ENCODE measurements at places on chromosomes 3 and 15. TPM values are rescaled to one million over a fixed set of nuclear protein-coding genes. Genes with fewer than 3 reads are reported as not detected.

The CLEC3B gene
- total RNA-seq, result not detected

The CCDC191 gene
- 0.80 TPM for total RNA-seq

The FAM43A gene
- total RNA-seq, result 241 TPM

The POMGNT2 gene
- total RNA-seq, result 12.9 TPM

The GP9 gene
- total RNA-seq, result 0.53 TPM

The MITF gene
- 3.1 TPM for total RNA-seq

The SMCO1 gene
- not detected for total RNA-seq

The CCR2 gene
- not detected for total RNA-seq

The ZNF35 gene
- 12.9 TPM for total RNA-seq

The CHST14 gene
- 28.9 TPM for total RNA-seq

The MYL3 gene
- not detected for total RNA-seq

The LRRC34 gene
- total RNA-seq, result 3.2 TPM

The ZPLD1 gene
- not detected for total RNA-seq

Data from mammary microvascular endothelial cell (primary cell).